CD4-positive, alpha-beta T cell treated with Interleukin-15 for 4 hours (primary cell): ENCODE measurements at places on chromosomes 1 and 21.
A peak's percentile ranks its signal among the peaks of the same experiment; 100 is the strongest.

GRCh38 chr1:75745276-75745675 lies 20.8 kb downstream of the ACADM start:
- DNase-seq: no peak

- no peak for DNase-seq
These were observed 12.3 kb downstream of the INSRR start for GRCh38 chr1:156846643-156847042.

DNA sequence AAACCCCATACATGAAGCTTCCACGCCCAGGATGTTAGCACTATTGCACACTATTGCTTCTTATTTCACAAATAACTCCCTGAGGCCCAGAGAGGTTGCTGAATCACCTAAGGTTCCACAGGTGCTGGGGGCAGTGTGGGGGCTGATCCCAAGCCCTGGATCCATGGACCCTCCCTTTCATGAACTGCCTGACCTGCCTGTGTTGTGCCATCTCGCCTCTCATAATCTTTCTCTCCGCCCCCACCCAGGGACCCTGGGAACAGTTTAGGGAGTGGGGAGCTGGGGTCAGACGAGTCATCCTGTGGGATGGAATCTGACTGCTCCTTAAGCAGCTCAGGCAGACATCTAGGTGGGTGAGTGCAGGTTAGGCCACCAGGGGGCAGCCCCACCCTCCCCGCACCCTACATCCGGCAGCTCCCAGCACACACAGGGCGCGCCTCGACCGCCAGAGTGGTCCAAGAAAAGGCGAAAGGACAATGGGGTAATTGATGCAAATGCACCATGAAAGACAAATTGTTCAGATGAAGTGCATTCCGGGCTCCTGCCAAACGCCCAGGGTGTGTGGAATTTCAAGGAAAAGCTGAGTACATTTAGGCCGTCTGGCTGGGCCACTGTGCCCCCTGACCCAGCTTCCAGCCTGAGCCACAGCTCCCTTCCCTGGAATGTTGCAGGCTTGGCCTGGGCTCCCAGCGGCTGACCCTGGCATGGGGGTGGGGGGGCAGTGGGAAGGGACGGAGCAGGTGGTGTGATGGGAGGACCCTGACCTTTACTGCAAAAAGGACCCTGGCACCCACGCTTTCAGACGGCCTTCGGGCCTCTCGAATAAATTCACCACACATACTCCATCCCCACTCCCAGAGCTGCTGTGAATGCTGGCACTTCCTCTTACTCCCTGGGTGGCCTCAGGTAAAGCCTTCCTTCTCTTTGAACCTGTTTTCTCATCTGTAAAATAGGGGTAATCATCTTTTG lies 20.8 kb downstream of the PHLDA3 start:
- DNase-seq: peak; percentile 59

DNA sequence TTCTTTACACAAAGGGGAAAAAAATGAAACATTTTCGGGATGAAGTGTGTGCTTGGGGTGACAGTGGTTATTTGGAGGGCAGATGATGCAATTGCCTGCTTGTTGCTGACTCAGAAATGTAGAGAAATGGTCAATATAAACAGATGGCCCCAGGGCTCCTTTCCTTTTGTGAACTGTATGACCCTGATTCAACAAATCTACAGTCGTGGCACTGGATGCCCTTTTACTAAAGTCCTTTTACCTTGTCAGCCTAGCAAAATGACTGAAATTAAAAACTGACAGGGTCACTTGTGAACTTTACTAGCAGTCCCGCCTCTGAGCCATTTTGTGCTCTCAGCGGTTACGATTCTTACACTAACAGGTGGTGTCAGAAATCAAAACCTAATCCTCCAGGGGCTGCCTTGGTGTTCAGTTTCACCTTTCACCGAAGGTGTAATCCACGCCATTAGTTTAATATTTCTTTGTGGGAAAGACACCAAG lies 49.8 kb downstream of the GREM2 start:
- no peak for DNase-seq

DNA sequence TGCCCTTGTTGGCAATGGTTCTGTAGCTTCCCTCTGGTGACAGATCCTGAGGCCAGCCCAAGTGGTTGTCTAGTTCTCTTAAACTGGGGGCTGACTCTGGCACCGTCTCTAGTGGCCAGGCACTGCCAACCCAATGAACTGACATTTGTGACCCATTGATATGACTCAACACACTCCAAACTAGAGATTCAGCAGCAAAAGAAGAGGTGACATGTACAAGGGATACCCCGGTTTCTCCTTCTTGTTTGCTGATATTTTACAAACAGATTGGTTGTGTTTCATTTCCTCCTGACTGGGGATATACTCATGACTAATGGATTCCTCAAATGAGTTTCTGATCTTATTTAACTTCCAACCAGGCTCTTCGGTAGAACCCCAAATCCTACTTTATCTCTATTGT lies 65.9 kb upstream of the DNAJC6 start:
- no peak for DNase-seq

DNA sequence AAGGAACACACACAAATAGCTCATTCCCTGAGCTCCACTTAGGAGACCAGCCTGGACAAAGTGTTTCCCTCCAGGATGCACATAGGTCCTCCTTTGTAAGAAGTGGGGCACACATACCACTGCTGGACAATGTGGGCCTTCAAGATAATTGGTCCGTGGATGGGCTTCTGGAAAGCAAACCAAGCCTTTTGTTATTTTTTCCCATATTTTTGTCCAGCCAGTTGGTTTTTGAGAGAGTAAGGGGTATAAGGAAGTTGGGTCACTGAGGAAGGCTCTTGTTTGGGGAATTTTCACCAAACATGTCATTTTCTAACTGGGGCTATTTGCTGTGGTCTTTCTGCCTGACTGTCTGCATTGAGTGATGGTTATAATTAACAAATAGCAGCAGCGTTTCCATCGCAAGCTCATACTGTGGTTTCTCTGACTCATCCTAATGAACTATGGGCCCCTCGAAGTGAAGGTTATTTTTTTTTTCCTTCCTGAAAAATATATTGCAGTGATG lies 306.3 kb upstream of the DUSP10 start:
- no peak for DNase-seq

DNA sequence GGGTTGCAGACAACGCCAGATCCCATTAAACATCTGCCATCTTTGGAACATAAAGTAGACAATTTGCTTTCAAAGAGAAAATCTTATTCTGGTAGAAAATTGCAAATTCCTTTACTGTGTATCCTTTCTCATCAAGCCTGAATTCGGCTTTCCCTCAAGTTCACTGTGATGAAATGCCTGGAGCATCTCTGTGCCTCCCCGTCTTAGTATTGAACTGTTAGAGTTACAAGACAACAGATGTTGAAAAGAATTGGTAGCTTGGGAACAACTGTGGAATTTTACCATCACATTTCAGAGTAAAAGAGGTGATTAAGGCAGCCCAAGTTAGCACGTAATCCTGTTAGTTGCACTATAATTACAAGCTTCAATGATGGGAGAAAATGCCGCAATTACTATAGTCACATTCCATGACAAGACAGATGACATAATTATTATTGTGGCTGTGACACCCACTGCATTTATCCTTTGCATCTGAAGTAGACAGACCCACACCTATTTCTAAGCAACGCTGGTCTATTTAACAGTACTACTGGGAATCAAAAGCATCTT lies 54.4 kb upstream of the B3GALNT2 start:
- DNase-seq: no peak

- DNase-seq: no peak
These were observed 8.2 kb upstream of the CAPZB start for GRCh38 chr1:19493547-19493946.

GRCh38 chr1:82560566-82560965 lies 759.8 kb downstream of the ADGRL2 start:
- DNase-seq: no peak

GRCh38 chr21:37771181-37771580 lies 145.1 kb downstream of the KCNJ6 start:
- DNase-seq: no peak

DNA sequence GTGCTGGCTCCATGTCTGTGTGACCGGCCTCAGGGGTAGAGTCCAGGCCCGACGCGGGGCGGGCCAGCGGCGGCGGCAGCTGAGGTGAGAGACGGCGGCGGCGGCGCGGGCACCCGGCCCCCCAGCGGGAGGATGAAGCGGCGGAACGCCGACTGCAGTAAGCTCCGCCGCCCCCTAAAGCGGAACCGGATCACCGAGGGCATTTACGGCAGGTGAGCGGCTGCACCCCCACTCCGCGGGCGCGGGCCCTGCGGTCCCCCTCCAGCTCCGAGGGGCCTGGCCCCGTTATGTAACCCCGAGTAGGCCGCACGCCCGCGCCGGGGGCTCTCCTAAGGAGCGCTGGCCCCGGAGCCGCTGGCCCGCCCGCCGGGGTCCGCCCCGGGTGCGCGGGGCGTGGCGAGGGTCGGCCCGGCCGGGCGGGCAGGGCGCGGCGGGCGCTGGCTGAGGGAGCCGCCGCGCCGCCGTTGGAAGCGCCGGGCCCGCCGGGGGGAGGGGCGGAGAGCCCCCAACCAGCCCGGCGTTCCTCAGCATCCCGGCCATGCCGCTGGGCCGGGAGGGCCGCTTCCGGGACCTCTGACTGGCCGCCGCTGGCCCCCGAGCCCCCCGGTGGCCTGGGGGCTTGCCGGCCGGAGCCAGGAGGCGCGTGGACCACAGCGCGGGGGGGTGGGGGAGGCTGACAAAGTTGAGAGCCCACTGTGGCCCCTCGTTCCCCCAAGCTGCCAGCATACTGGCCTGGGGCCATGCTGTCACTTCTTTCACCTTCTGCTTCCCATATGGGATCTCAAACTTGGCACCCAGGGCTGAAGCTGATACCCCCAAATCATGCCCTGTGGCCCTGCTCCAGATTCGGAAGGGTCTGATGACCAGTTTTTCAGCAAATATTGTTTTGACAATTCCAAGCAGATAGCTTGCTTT lies 527 bp downstream of the MACO1 start:
- DNase-seq: no peak

GRCh38 chr1:157288006-157288405 lies 149.8 kb upstream of the ETV3 start:
- DNase-seq: no peak
